GM23338 (cell line): ENCODE measurements at places on chromosomes 12 and 14.
A peak's percentile ranks its signal among the peaks of the same experiment; 100 is the strongest.

DNA sequence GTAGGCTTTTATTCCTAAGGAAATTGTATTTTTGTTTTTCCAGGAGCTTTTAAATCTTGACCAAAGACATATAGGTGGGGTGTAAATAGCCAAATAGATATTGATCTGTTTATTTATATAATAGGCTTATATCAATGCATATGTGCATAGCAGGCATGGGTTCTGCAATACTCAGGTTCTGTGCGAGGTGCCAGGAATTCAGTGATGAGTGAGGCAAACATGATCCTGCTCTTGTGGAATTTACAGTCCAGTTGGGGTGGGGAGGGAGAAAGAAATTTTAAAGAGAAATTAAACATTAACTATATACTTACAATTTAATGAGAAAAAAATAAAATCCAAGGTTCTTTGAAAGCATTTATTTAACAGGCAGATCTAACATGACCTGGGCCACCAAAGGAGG is 160.3 kb upstream of the HIF1A start:
- DNase-seq: no peak

DNA sequence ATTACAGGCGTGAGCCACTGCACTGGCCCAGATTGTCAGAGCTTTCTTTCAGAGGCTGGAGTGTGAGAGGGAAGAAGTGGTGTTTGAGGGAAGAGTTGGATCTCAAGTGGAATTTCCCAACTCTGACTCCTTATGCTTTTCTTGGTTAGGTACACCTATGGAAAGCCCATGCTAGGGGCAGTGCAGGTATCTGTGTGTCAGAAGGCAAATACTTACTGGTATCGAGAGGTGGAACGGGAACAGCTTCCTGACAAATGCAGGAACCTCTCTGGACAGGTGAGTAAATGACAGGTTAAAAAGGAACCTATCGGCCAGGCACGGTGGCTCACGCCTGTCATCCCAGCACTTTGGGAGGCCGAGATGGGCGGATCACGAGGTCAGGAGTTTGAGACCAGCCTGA is 14.9 kb downstream of the A2ML1 start:
- no peak for DNase-seq

GRCh38 chr12:5503774-5504173 is 71.9 kb downstream of the NTF3 start:
- DNase-seq: no peak

DNA sequence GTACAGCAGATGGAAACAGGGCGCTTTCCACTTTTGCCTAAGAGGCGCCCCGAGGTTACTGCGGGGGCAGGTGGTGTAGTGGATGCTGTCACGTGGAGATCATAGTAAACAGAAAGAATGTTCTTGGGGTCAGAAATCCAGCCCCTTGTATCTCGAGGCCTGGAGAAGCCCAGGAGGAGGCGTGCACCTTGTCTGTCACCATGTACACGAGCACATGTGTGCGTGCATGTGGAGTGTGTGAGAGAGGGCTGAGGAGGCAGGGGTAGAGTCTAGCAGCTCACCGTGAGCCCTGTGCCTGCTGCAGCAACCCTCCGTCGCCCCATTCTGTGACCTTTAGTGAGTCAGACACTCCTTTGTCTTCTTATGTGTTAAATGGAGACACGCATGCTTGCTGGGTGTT is 59.0 kb downstream of the CACNA1C start:
- no peak for DNase-seq

DNA sequence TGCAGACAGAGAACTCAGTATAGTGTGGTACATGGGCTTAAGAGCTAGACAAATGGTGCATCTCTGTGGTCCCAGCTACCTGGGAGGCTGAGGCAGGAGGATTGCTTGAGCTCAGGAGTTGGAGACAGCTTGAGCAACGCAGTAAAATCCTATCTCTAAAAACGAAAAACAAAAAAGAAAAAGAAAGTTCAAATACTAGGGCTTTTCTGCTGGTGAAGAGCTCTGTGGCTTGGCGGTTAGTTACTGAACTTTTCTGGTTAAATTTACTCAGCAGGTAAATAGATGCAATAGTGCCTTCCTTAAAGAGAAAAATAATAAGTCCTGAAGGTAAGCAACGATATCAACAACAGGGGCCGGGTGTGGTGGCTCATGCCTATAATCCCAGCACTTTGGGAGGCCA is 31.4 kb upstream of the RAP1B start:
- DNase-seq: no peak

GRCh38 chr12:93139028-93139665 is 210.1 kb upstream of the EEA1 start:
- DNase-seq: no peak

GRCh38 chr14:89128311-89129026 is 288.6 kb downstream of the FOXN3 start:
- DNase-seq: no peak

DNA sequence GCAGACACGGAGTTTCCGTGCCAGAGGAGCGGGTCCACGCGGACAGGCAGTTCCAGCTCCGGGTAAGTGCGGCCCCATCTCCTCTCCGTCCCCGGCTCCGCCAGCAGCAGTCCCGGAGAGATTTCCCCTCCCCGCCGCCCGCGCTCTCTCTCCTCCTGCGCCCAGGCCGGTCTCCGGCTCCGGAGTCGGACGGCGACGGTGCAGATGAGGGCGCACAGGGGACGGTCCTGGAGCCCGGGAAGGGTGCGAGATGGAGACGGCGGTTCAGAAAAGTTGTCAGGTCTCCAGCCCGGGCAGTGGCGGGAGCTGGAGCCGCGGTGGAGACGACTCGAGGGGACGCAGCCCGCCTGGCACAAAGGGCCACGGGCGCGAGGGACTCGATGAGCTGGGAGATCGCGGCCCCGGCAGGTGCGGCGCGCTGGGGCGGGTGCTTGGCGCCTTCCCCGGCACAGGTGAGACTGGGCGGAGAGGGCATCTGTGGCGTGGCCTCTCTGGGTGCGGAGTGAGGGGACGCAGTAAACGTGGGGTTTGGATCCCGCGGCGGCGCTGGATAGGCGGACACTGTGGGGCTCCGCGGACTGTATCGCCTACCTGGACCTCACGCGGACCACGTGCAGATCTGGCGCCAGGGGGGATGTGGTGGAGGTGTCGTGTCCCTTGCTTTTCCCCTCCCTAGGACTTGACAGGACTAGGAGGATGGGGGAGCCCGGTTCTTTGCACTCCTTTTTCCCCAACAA is 1540.3 kb upstream of the TMEM132C start:
- peak; percentile 40 for DNase-seq

DNA sequence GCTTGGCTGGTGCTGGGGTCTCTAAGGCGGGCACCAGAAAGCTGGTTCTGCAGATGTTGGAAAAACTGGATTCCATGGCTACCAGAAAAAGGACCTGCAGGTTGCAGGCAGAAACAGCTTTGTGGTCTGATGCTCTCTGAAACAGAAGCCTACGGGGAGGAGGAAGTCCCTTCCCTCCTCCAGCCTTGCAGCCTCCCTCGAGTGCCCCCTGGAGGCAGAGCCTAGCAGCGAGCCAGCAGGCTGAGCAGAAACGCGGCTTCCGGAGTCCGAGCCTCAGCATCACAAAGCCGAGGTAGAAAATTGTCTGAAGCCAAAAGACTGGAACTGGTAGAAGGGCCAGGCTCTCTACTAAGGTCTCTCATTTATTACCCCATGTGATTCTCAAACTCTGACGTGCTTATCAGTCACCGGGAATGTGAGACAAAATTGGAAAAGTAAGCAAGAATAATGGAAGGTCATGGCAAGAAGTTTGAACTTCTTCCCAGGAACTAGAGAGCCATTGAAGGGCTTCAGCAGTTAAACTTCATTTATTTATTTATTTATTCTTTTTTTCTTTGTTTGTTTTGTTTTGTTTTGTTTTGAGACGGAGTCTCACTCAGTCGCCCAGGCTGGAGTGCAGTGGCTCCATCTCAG is 82.2 kb upstream of the CPSF6 start:
- DNase-seq: peak; percentile 95

- DNase-seq: no peak
Observed at GRCh38 chr14:68707482-68707881, 85.4 kb downstream of the ZFP36L1 start.

- no peak for DNase-seq
Observed at GRCh38 chr14:96602186-96602585, 100.0 kb downstream of the PAPOLA start.

DNA sequence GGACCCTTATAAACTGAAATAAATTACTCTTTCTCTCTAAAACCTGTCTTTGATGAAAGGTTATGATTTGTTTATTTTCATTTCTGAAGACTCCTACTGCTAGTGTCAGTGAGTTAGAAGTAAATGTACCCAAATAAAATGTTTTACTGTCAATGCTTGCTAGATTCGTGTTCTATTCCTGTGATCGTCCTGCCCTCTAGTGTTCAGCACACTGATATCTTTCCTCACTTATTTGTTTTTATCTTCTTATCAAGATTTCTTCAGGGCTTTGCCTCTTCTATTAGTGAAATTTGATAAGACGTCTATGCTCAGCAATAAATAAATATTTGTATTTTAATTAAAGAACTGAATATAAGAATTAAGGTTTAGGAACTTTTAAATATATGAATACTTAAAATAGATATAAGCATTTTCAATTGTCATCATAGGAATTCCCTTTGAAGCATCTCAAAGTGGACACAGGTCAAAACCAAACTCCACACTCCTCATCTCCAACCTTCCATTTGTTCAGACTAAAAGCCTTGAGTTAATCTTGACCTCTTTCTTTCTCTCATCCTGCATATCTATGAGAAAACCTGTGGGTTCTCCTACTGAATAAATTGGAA is 75.8 kb downstream of the C12orf50 start:
- peak; percentile 71 for DNase-seq

GRCh38 chr14:96502621-96503305 is 581 bp downstream of the PAPOLA start:
- peak; percentile 79 for DNase-seq

DNA sequence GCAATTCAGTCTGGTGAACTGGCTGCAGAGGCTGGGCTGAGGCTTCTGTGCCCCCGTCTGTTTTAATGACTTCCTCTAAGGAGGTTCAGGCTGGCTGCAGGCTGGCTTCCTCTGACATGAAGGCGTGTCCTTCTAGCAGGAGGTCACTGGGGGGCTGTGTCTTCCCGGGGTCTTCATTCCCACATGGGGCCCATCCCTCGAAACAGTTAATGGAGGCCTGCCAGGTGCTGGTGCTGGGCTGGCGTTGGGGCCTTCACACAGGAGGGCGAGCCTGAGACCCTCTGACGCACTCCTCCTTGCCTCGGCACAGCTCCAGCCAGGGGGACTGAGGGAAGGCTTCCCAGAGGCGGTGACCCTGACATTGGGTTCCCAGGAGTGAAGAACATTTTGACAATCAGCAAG is 57.7 kb upstream of the DLK1 start:
- DNase-seq: no peak

- DNase-seq: no peak
Observed at GRCh38 chr14:41230683-41231082, 376.0 kb upstream of the LRFN5 start.

DNA sequence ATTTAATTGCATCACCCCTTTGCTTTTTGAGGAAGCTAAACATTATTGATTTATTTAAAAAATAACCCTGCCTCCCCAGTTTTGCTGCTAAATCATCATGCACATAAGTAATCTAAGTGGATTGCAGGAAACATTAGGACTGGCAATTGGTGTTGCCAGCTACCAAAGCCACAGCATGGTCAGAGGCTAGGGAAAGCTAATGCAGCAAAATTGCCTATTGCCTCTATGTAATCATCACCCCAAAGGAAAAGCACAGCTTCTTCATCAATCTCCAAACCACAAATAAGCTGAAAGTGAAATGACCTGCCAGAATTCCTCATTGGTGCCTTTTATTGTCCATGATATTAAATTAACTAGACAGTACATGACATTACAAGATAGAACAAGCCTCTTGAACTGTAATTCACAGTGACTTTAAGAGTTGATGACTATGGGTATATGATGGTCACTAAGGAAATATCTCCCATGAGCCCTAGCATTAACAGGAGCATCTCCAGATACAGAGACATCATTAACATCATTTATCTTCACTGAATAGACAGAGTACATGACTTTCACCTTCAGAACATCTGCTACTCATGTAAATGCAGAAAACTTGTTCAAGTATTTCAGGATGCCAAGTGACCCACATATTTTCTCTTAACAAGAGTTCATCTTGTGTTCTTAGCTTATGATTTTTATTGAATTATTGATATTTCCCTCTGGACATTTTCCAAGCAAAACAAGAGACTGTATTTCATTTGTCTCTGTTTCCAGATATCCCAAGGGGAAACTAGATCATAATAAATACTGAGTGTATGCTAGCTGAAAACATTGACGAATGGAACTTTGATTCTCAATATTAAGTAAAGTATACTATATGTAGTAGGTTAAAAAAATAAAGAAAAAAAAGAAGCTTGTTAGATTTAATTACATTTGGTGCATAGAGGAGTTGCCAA is 29.4 kb downstream of the PTPRR start:
- DNase-seq: no peak

GRCh38 chr12:16763901-16764300 is 157.9 kb upstream of the LMO3 start:
- DNase-seq: no peak

GRCh38 chr12:6917491-6918231 is 3.3 kb downstream of the ENO2 start:
- DNase-seq: peak; percentile 14

DNA sequence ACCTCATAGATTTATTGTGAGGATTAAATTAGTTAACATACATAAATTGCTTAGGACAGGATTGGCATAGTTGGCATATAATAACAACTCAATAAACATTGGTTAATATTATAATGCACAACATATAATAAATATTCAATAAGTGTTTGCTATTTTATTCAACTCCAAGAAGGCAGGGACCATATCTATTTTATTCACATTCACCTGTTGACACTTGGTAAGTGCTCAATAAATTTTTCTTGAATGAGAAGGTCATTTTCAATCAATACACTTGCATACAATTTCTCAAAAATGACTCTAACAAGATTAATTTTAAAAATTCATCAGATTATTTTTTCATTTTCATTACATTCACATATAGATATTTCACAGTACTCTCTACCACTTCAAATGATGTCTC is 12.4 kb upstream of the NUP107 start:
- DNase-seq: no peak
